ENCODE measurements at places on chromosomes 7 and 10.

- DNase-seq, result no peak
Measured at GRCh38 chr10:60042914-60043313, 136.6 kb upstream of the CCDC6 start.

GRCh38 chr10:83153714-83154113 is 985.6 kb upstream of the GHITM start:
- no peak for DNase-seq

DNA sequence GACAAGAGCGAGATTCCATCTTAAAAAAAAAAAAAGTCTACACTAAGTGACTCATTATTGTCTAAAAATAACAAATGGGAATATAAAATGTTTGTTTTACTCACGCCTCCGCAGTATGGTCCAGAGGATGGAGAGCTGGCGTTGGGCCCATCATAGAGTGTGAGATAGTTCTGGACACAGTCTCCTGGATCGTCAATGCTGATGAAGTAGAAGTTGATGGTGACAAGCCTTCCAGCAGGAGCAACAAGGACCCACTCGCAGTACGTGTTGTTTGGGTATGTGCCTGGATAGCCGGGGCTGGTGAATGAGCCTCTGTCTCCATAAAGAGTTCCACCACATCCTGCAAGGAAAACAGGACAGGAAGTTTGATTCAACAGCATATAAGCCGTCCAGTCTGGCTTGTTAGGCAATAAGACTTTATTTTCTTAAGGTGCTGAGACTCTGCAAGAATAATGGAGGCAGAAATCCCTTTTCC is 11.5 kb upstream of the RSU1 start:
- DNase-seq, result peak; percentile 94

GRCh38 chr7:93574269-93574645 is 267 bp downstream of the CALCR start:
- DNase-seq, result no peak
